Nephron progenitor cell (in vitro differentiated cells): ENCODE measurements at places on chromosomes 11 and 22.
A peak's percentile ranks its signal among the peaks of the same experiment; 100 is the strongest.

DNA sequence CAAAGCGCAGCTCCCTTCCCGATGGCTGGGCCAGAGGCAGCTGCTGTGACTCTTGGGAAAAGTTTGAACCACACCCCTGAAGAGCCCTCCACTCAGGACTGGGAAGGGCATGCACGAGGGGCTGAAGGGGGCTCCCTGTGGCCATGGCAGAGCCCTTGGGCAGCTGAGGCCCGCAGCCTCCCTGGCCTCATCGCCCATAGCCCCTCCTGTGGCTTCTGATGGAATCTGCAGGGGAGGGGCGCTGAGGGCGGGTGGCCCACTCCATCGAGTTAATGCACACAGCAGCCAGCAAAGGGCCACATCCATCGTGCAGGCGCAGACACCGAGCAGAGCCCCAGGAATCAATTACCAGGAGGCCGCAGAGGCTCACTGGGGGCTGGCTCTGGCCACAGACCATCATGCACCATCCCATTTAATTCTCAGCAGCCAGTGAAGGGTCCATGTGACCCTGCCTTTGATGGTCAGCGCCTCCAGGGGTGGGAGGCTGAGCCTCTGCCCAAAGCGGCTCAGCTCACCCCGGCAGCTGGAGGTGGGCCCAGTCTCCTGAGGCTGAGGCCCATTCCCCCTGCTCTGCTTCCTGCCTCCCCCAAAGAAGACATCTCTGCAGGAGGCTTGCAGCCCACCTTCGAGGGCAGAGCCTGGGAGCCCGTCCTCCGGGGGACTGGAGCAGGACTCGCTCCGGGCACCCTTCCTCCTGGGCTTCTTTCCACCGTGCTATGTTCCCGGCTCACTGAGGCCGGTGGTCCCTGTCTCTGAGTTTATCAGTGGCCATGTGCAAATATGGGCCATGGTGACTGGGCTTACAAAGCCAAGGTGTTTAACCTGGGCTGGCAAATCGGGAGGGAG, 1410.2 kb downstream of the BRD1 start:
- no peaks in the 10 kb centered on the region for H3K36me3 ChIP-seq
- H3K27ac ChIP-seq = no peak overlapping the region
- H3K4me3 ChIP-seq = no peak overlapping the region

DNA sequence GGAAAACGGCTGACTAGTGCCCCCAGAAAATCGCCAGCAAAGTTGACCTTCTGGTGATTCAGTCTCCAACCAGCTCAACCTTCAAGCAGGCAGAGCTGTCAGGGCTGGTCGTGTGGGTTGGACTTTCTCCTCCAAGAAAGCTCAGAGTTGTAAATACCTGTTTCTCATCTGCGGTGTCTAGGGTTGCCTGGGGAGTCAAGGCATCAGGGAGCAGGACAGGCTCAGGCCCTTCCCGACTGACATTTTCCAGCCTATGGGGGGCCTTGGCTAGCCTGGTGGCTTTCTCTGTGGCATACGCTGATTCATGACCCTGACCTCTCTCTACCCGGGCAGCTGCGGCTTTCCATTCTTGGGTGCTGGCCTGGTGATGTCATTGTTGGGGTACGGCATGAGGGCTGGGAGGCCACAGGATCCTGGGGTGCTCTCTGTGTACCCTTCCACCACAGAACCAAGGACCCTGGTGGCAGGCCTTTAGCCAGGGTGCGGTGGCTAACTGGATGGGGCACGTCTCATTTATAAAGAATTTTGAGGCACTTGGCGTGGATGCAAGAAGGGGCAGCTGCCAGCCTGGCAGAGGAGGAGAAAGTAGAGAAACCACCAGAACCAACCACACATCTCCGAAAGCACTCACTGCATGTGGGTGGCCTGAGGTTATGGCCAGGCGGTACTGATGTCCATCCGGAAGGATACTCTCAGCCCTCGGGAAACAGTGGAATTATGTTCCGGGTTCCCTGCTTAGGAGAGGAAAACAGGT, 64.9 kb downstream of the BCR start:
- H3K27me3 ChIP-seq = peaks cover 5% of the 10 kb centered on the region
- H3K4me1 ChIP-seq = peaks cover 95% of the 10 kb centered on the region
- H3K27ac ChIP-seq = no peak overlapping the region
- H3K36me3 ChIP-seq = peaks cover 6% of the 10 kb centered on the region
- H3K4me3 ChIP-seq = no peak overlapping the region

- H3K4me1 ChIP-seq = peaks cover 17% of the 10 kb centered on the region
- no peak overlapping the region for H3K4me3 ChIP-seq
- no peak overlapping the region for H3K27ac ChIP-seq
Measured at GRCh38 chr11:12188548-12189317, 78.3 kb downstream of the MICAL2 start.

GRCh38 chr22:41766476-41766875, 34.0 kb upstream of the CCDC134 start:
- DNase-seq = no peak
- H3K27ac ChIP-seq = peak overlapping the region; percentile 51
- no peak overlapping the region for H3K4me3 ChIP-seq
- H3K36me3 ChIP-seq = no peaks in the 10 kb centered on the region
- no peaks in the 10 kb centered on the region for H3K27me3 ChIP-seq

DNA sequence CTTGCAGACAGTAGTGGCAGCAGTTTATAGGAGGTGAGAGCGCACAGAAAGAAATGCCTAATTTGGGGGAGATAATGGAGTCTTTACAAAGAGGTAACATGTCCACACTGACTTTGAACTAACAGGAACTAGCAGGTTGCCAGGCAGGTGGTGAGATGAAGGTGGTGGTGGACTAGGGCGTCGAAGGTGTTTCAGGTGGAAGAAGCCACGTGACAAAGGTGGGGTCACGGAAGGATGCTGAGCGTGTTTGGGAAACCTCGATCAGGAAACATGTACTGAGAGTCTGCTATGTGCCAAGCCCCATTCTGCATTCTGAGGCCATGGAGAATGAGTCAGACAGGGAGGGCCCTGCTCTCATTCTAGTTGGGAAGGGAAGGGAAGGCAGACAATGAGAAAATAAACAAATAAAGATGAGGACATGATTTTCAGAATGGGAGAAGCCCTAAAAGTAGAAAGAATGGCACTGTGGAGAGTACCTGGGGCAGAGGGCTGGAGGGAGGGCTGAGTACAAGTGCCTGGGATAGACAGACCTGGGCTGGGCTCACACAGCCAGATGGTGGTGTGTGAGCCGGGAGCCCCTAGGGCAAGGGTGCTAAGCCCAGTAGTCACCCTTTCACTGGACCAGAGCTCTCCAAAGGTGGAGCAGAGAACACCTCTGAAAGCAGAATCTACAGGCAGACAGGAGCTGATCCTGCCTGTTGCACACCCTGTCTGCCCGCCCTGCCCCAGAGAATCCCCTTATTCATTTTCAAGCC, 16.2 kb upstream of the NNMT start:
- no peak overlapping the region for H3K27ac ChIP-seq
- H3K4me1 ChIP-seq = peaks cover 19% of the 10 kb centered on the region
- peaks cover 18% of the 10 kb centered on the region for H3K27me3 ChIP-seq

DNA sequence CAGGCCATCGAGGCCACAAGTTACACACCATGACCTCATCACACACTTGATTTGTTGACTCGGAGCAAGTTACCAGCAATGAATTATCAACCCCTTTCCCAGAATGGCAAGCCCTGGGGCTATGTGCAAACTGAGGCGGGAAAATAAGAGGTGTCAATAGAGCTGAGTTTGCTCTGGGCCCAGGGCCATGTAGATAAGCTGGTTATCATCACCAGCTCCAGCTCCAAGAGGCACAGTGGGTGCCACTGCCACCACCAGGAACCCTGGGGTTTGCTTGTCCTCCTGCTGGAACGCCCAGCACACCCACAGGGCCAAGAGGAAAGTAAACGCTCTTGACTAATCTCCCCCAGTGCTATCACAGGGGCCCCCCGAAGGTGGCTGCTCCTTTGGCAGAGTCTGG, 13.0 kb upstream of the VPS37C start:
- no peak overlapping the region for H3K27ac ChIP-seq
- peaks cover 15% of the 10 kb centered on the region for H3K4me1 ChIP-seq
- no peaks in the 10 kb centered on the region for H3K36me3 ChIP-seq
- H3K27me3 ChIP-seq = peaks cover 14% of the 10 kb centered on the region
- DNase-seq = no peak

DNA sequence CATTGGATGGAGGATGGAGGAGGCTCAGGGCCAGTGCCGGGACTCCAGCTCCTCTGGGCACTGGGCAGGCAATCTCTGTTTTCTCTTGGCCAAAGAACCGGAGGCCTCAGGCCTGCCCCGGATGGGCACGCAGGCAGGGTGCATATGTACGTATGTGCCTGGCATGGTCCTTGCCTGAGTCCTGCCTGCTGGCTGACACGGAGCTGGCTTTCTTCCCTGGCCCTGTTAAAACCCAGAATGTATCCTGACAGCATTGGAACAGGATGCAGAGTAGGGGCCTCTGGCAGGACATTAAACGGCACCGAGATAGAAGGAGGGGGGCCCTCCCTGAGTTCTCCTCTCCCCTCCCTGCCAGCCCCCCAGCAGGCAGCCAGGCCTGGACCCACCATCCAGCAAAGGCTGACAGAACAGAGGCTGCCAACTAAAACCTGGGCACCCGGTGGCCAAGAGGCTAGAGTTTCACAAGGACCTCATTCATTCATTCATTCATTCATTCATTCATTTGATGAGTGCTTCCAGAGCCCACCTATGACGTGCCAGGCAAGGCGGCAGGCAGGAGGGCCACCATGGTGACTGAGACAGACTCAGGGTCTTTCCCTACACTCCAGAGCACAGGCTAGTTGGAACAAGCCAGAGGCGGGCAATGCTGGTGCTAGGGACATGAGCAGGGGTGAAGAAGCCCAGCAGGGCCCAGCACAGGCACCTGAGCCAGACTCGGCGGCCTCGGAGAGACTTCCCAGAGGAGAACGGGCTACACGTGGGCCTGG, 28.8 kb downstream of the FLRT1 start:
- no peak overlapping the region for H3K4me3 ChIP-seq
- H3K27me3 ChIP-seq = peaks cover 42% of the 10 kb centered on the region
- no peak overlapping the region for H3K27ac ChIP-seq
- DNase-seq = no peak
- peaks cover 55% of the 10 kb centered on the region for H3K4me1 ChIP-seq

DNA sequence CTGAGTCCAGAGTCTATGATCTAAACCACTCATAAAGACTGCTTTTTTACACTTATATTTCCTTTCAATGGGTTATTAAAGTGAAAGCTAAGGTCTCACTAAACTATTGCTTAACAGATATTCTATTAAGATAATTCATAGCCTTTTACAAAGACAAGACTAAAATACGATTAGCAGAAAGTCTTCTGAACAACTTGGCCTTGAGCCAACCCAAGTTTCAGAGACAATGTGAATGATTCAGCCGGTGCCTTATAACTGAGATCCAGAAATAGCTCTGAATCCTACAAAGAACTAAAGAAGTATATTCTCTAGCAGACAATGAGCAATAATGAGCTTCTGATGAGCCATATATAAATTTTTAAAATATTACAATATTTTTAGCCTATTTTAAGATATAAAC, 41.5 kb upstream of the CARD18 start:
- H3K27ac ChIP-seq = no peak overlapping the region
- no peaks in the 10 kb centered on the region for H3K36me3 ChIP-seq
- DNase-seq = no peak
- H3K27me3 ChIP-seq = peaks cover 3% of the 10 kb centered on the region

DNA sequence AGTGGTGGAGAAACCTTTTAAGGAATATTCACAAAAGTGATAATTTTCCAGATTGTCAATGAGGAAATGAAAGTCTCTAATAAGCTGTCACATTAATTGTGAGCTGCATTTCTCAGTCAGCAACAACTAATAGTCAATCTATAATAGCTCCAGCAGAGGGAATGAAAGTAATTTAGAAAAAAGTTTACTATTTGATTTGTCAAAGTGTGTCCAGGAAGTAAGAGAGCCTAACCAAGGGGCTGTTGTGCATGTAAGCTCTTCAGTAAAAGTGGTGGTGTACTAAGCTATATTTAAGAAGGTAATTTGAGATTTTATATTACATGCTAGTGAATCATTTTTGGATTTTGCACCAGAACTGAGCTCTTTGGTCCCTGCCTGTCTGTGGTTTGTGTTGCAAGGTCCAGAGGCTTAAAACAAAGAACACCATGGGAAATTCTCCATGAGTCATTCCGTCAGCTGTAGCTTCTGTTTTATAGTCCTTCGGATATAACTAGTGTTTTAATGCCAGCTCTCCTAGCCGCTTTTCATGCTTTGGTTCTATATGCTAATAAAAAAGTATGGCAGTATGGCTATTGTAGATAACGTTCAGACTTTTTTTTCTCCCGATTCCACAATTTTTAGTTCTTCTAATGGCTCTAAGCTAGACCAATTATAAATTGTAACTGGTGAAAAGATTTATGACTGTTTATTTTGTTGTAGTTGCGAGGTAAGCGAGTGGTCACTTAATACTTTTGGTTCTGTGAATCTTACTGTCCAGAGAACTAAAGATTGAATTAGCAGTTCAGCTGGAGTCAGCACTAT, 64.6 kb downstream of the ARHGEF12 start:
- no peak for DNase-seq
- peaks cover 32% of the 10 kb centered on the region for H3K4me1 ChIP-seq
- H3K36me3 ChIP-seq = peaks cover 3% of the 10 kb centered on the region
- peak overlapping the region; percentile 58 for H3K27ac ChIP-seq
- H3K27me3 ChIP-seq = no peaks in the 10 kb centered on the region

- H3K4me3 ChIP-seq = no peak overlapping the region
- H3K27me3 ChIP-seq = peaks cover 5% of the 10 kb centered on the region
- DNase-seq = no peak
- H3K4me1 ChIP-seq = peaks cover 17% of the 10 kb centered on the region
- H3K27ac ChIP-seq = no peak overlapping the region
Measured at GRCh38 chr11:132060567-132060966, 690.2 kb downstream of the NTM start.

DNA sequence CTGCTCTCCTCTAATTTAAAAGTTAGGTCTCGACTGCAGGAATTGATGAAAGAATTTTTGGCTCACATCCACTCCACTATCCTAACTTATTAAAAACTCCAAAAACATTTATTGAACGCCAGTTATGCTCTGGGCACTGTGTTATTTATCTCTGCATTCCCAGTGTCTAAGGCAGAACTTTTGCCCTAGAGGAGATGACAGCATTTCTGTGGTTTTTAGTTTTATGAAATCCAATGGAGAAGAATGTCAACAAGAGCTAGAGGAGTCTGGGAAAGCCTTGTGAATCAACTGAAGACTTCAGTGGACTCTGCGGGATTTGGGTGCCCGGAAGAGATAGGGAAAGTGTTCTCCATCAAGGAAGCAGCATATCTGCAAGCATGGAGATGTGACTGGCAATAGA, 217.0 kb upstream of the PGR start:
- H3K27ac ChIP-seq = no peak overlapping the region
- H3K36me3 ChIP-seq = no peaks in the 10 kb centered on the region
- no peak for DNase-seq
- H3K4me1 ChIP-seq = no peaks in the 10 kb centered on the region
- no peak overlapping the region for H3K4me3 ChIP-seq
